ENCODE measurements at places on chromosomes 3 and 15. TPM values are rescaled to one million over a fixed set of nuclear protein-coding genes. Genes with fewer than 3 reads are reported as not detected.

DNA sequence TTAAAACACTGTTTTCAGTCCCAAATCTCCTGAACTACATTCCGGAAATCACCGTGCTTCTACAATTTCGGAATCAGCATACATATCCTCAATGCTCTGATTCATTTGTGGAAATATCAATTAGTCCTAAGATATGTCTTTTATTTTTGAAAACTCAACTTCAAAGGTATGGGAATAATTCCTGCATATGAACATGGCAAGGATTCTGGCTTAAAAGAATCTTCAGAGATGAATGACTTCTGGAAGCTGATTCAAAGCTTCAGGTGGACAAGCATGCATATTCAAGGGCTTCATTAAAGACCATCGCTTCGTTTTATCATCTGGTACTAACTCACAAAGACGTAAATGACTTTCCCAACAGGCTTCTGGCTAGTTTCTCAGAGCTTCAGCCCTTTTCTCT, 246.0 kb upstream of the LRRN1 start:
- DNase-seq, result no peak

DNA sequence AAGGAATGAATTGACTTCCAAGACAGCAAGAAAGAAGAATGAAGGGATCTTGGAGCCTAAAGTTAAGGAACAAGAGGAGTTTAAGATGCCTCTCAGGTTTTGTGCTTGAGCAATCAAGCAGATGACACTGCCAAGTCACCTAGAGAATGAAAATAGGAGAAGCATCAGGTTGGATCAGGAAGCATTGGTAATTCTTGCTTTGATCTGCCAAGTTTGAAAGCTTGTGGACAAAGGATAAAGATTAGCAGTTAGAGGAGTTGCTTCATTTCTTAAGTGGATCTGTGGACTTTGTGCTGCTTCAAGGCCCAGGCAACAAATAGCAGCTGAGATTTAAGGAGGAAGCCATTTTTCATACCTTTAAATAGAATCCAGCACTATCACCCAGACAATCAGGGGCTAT, 35.6 kb downstream of the FRMD5 start:
- DNase-seq, result peak; percentile 67

- no peak for DNase-seq
Measured at GRCh38 chr3:74858086-74858485, 243.6 kb upstream of the CNTN3 start.

GRCh38 chr3:123150449-123151215, 51.1 kb upstream of the SEC22A start:
- DNase-seq, result no peak

Gene C15orf62
- total RNA-seq, result not detected

Gene CRYGS
- total RNA-seq, result 1.1 TPM

DNA sequence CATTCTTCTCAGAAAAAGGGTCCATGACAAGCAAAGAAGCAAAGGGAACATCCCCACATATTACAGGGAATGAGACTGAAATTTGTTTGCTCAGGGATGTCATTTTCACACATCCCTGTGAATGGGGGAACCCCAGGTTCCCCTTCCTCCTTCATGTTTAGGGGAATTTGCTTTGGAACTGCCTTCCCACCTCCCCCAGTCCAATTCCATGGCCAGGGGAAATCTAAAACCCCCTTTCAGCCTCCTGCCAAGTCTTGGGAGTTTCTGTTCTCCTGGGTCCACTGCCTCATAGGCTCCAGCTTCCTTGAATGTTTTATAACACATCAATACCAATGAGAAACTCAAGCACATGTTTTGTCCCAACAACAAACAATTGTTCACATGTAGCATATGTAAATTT, 297.5 kb upstream of the CTNNB1 start:
- DNase-seq, result no peak

DNA sequence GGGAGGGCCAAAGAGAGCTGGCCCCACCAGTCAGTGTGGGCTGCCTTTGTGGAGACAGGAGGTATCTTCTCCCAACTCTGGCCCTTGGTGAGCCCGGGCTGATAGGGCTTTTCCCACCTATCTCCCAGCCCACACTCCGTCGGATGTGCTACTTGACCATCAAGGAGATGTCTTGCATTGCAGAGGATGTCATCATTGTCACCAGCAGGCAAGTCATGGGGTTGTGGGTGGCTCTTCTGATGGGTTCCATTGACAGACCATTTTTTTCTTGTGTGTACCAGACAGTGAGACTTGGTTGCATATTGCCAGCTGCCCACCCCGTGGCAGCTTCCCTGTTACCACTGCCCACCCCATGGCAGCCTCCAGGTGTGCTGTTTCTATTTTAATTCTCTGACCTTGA, 3.3 kb downstream of the COPG1 start:
- no peak for DNase-seq

- peak; percentile 10 for DNase-seq
Measured at GRCh38 chr3:114333180-114333922, 39.5 kb downstream of the TIGIT start.

GRCh38 chr3:184145751-184146270, 9.4 kb upstream of the DVL3 start:
- DNase-seq, result no peak

- DNase-seq, result no peak
Measured at GRCh38 chr15:72368899-72369298, 6.9 kb downstream of the HEXA start.

DNA sequence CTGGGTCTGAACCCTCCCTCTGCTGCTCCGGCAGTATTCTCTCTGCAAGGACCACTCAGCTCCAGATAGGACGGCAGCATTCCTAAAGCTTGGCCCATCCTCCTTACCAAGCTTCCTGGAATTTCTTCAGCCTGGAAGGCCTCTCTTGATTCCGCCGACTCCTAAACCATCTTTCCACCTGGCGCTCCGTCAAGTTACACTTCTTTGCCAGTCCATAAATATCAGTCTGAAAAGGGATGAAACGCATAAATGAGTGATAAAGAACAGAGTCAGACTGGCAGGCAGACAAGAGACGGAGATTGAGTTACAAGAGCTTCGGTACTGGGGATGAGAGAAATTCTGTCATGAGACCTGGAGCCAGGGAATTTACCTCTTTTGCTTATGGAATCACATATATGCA, 44.3 kb downstream of the CERS3 start:
- no peak for DNase-seq

Gene SUSD5
- total RNA-seq, result 3.1 TPM

Gene LRTM1
- not detected for total RNA-seq

DNA sequence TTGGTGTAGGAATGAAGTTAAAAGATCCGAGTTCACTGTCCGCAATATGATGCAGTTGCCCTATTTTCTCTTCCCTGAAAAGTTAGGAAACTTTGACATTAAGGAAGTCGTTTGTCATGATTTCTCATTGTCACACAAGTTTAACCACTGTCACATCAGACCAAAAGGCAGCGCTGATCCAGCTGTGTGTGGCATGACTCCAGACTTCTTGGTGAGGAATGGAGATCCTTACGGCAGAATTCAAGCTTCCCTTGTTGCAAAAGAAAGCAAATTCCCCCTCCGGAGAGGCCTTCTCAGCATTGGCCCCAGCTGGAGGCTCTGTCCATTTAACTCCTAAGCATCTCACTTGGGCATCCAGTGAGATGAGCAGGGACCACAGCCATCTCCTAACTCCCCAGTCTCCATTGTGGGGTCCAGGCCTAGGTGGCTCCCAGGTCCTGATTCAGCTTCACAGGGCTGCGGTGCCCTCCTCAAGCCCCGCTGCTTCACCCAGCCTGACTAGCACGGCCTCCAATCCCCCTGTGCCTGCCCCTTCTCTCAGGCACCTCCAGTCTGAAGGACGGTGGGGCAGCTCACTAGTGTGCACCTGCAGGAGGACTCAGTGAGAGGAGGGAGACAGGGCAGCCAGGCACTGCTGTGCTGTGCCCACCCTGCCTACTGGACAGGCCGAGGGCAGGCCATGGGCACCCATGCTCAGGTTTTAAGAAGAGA, 159.5 kb downstream of the CHSY1 start:
- DNase-seq, result no peak

DNA sequence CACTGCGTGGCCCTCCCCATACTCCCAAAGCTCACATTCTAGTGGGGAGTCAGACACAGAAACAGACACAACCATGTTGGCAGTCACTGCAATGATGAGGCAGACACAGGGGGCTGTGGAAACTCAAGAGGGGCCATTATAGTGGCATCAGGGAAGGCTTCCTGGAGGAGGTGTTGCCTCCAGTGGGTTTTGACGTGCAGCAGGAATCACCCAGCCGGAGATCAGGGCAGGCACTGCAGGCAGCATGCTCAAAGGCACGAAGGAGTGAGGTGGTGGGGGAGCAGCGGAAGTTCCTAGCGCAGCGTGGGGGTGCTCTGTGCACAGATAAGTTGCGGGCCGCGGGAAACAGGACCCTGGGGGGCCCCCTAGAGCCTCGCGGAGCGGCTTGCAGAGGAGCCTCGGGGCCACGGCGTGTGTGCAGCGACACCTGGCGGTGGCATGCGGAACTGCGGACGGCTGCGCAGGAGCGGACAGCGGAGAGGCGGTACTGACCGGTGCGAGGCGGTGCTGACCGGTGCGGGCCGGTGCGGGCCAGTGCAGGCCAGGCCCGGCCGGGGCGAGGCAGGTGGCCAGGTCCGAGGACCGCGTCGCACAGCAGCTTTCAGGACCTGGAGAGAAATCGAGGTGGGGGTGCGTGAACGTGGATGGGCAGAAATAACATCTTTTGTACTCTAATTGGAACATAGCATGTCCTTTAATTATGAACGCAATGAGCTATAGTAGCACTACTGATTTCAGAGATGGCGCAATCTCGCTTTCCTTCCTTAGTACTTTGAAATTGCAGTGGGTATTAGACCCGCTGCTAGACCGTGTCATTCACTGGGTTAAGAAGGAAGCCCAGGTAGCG, 101.5 kb downstream of the FBLN2 start:
- DNase-seq, result peak; percentile 93

- DNase-seq, result no peak
Measured at GRCh38 chr15:68309024-68309423, 31.5 kb downstream of the FEM1B start.
